ENCODE measurements at places on chromosomes 1 and 21.

- no peak for DNase-seq
These were observed 103.2 kb upstream of the RUNX3 start for GRCh38 chr1:25033030-25033827.

- no peak for DNase-seq
These were observed 4.8 kb downstream of the MYBPH start for GRCh38 chr1:203170625-203171330.

GRCh38 chr1:27600498-27601175 lies 3.3 kb downstream of the AHDC1 start:
- no peak for DNase-seq

DNA sequence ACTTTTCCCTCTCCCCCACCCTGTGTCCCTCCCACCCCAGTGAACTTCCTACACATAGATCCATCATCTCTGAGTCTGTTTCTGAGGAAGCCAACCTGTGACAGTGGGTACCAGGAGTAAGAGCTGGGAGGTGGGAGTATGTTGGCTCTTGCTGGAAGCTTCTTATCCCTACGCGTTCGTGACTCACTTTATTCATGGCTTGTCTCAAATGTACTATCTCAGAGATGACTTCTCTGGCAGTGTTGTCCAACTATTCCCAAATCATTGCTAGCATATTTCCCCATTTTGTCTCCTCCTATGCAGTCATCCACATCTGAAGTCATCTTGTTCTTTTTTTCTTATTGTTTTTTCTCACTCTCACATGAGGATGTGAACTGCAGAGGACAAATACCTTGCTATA lies 88.0 kb downstream of the HIVEP3 start:
- DNase-seq = no peak

DNA sequence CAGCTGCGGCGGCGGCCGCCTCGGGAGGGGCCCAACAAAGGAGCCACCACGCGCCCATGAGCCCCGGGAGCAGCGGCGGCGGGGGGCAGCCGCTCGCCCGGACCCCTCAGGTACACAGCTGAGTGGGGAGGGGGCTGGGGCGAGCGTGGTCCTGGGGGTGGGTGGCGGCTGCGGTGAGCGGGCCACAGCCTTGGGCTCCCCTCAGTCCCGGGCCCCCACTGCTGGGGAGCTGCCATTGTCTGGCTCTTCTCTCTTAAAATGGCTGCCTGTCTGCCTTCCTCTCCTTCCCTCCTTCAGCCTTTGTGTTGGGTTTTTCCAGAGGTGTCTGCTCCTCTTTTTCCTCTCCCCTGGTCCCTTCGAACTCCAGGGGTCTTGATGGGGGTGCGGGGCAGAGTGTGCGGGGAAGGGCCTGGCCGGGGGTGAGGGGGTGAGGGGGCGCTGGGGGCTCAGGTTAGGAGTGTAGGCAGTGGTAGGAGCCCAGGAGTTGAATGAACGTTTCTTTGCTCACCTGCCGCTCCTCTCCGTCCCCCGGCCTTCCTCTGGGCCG lies 1.7 kb downstream of the ARID1A start:
- DNase-seq = no peak

DNA sequence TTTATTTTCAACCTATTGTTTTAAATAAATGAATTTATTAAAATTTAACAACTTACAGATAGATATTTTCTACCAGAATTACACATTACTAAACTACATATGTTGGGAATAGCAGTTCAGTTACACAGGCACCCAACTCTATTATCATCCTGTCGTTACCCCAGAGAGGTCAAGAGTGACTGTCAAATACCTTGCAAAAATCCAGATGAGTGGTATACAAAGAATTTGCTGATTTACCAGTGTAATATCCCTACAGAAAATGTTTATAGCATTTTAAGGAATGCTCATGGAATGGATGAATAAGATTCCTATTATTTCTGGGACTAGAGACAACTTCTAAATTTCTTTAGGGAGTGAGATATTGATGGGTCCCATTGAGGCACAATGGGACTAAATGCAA lies 300.7 kb upstream of the RGS18 start:
- no peak for DNase-seq

- DNase-seq = no peak
These were observed 40.2 kb downstream of the PIK3CD start for GRCh38 chr1:9691691-9692090.

GRCh38 chr1:211501711-211502400 lies 9.9 kb upstream of the RD3 start:
- DNase-seq = no peak

GRCh38 chr21:35138665-35139381 lies 89.7 kb upstream of the RUNX1 start:
- DNase-seq = no peak

DNA sequence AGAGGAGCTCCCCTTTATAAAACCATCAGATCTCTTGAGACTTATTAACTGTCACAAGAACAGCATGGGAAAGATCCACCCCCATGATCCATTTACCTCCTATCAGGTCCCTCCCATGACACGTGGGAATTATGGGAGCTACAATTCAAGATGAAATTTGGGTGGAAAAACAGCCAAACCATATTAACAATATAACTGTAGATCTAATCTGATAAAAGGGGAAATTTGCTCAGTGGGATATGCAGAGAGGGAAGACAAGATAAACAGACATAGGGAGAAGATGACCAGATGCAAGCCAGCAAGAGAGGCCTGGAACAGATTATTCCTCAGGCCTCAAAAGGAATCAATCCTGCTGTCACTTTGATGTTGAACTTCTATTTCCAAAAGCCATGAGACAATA lies 841.5 kb downstream of the LRRIQ3 start:
- no peak for DNase-seq

GRCh38 chr1:206788487-206789050 lies 16.3 kb upstream of the IL10 start:
- no peak for DNase-seq

GRCh38 chr21:20004367-20004766 lies 993.8 kb upstream of the NCAM2 start:
- no peak for DNase-seq

- no peak for DNase-seq
These were observed 446.1 kb upstream of the PROX1 start for GRCh38 chr1:213541641-213542040.

GRCh38 chr1:67114162-67114561 lies 20.6 kb downstream of the C1orf141 start:
- no peak for DNase-seq

DNA sequence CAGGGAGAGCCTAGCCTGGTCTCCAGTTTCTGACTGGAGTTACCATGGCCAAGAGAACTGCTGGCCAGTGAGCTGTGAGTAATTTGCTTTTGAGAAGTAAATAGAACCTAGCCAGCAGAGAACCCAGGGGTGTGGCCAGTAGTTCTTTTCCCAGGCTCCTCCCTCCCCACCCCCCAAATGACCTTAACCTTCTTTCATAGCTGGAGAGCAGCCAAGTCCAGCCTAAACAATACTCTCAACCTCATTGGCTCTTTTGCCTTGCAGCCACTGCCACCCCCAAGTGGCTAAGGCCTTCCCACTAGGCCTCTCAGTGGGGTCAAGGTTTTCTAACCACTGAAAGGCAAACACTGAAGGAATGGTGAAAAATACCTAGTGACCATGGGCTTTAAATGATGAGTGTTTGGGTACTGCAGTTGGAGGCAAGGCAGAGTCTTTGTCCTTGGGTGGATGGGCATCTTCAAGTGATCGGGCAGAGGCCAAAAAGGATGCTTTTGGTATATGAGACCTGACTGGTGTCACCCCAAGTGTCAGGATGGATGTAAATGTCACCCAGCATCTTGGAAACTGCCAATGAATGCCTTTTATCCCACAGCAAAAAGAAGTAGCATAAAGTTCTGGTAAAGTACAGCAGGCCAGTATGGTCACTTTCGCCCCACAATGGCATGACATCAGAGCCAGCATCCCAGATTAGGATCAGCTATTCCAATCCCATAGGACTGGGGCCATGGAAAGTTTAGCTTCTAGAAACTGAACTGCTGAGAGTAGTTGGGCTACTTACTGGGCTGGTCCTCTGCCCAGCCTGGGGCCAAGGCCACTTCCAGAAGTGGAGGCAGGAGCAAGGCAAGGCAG lies 3.5 kb upstream of the PIGV start:
- no peak for DNase-seq

DNA sequence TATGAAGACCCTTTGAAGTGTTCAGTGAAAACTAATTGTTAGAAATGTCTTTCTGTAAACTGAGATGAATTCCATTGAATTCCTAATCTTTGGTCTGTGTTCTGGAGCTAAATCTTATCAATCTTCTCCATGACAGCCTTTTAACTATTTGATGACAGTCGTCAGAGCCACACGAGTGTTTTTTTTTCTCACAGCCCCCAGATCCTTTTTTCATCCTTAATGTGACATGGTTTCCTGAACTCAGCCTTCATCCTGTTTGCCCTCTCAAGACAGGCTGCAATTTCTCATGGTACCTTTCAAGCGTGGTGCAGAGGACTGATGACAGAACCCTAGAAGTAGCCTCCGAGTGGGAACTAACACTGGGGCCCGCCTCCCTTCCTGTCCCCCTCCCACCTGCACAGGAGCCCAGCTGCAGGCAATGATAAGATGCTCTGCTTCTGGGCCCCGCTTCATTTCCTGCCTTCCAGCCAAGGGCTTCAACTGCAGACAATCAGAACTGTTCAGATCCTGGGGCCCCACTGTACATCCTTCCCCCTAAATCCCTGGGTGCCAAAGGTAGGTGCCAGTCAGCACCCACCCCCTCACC lies 114.6 kb upstream of the VAV3 start:
- DNase-seq = peak; percentile 10

DNA sequence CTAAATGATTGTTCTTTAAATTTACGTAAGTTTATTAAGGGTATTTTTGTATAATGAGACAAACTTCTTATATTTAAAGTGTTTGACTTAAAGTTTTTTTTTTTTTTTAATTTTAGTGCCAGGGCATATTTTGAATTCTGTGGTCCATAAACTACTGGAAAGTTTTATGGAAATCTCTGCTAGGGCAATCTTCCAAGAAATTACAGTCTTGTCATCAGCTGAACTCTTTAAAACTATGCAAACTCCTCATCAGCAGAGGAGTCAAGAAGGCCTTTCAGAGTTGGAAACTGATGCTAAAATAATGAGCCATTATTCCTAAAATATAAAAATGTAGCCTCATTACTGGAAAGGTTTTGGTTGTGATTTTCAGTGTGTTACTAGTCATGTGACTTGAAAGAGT lies 1201.9 kb downstream of the BRINP3 start:
- DNase-seq = no peak

DNA sequence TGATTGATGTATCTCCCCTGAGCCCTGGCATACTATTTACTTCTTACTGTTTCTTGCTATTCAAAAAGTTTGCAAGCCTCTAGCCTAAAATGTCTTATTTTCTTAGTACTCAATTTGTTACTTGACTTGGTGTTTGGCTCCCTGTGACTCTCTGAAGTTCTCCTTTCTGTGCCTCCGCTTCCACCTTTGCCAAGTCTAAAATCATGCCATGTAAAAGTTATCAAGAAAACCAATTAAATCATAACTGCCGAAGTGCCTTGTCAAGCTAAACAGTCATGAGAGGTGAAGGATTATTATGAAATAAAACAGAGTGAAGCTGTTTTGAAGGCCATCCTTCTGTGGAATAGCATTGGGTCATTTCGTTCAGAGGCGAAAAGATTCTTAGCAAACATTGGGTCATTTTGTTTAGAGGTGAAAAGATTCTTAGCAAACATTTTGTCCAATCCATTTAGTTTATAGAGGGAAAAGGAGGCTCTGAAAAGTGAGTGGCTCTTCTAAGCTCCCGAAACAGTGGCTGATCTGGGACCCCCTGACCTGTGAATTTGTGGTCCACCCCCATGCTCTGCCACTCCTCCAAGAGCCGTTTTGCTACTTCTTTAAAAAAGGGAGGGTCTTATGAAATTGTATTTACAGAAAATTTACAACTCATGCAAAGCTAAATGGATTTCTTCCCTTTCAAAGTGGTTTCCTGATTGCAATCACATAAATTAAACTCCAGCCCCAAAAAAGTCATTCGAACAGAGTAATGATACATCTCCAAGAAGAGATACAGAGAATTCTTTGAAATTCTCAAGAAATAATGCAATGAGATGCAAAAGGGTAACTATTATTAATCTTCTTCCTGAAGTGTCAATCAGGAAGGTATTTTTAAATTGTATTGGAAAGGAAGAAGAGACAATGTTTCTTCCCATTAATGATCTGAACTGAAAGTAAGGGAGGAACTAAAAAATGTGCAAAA lies 141.4 kb downstream of the RUNX1 start:
- no peak for DNase-seq

- DNase-seq = no peak
These were observed 34.2 kb downstream of the MATN1 start for GRCh38 chr1:30688920-30689794.

- DNase-seq = no peak
These were observed 839.9 kb downstream of the USP25 start for GRCh38 chr21:16569679-16570078.

GRCh38 chr1:224481601-224482000 lies 47.0 kb upstream of the WDR26 start:
- DNase-seq = no peak

DNA sequence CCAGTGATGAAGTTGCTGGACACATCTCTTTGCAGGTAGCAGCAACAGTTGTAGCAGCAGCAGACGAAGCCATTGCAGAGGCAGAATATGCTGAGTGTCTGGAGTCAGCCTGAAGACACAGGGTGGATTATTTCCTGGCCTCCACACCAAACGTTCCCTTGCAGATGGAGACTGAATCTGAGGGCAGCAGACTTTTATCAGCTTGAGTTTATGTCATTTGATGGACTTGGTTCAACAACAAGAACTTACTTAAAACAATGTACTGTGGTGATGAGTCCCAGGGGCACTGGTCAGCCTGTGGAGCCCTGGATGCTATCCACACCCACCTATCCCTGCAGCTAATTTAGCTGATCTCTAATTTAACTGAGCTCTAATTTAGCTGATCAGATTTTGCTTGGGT lies 17.1 kb upstream of the MPZL1 start:
- no peak for DNase-seq

DNA sequence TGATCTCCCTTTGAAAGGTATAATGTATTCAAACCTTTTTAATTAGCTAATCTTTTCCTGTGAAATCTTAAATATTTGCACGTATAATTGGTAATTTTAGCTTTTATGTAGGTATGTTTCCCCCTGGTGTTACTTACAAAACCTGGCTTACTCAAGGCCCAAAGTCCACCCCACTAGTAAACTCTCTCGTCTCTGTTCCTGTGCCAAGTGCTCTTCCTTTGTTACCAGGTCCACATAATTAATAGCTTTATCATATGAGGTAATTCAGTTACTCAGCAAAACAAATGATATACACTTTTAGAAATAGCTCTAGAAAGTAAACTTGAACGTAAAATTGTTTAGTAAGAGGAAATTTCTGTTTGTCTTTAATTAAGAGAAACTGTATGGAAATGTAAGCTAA lies 36.7 kb downstream of the NFIA start:
- DNase-seq = no peak

DNA sequence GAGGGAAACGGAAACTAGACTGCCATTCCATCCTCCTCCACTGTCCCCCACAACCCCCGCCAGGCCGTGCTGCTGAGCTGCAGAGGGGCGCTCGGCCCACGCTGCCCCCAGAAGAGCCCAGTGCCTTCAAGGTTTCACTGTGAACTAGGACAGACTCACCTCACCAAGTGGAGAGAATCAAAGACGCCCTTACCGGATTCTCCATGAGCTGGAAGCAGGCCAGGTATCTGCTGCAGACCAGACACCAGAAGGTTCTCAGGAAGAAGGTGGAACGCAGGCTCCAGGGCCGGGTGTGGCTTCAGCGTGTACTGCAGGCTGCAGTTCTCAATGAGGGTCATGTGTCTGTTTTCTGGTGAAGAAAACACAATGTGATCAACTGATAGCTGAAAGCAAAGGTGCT lies 30.6 kb downstream of the NPHP4 start:
- no peak for DNase-seq

- no peak for DNase-seq
These were observed 338.8 kb downstream of the MATN1 start for GRCh38 chr1:30384286-30385245.

- DNase-seq = peak; percentile 1
These were observed 884 bp downstream of the PHACTR4 start for GRCh38 chr1:28370239-28371009.
